Fibroblast of the aortic adventitia (primary cell): ENCODE measurements at places on chromosomes 1 and 21.
A peak's percentile ranks its signal among the peaks of the same experiment; 100 is the strongest.

DNA sequence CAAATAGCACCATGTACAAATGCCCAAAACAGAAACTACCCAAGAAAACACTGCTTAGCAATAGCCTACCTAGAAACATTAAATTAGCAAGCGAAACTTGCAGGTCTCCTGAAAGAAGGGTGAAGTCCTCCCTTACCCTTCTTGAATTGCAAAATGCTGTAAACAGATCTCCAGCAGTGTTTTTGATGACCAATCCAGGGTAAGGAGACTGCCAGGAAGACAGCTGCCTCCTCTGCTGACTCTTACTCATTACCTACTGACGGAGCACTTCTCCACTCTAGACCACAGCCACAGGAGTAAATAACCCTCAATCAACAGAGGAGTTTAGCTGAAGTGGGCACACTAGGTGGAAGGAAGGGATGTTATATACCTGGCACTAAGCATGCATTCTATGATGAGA lies 32.2 kb upstream of the GADD45A start:
- peak; percentile 67 for DNase-seq

- no peak for DNase-seq
Observed at GRCh38 chr1:74467786-74468377, 44.5 kb downstream of the LRRC53 start.

- no peak for DNase-seq
Observed at GRCh38 chr1:230212405-230212936, 145.4 kb downstream of the GALNT2 start.

GRCh38 chr1:20105856-20106255 lies 13.5 kb downstream of the PLA2G2D start:
- peak; percentile 52 for DNase-seq

- DNase-seq = no peak
Observed at GRCh38 chr1:196193896-196194559, 414.2 kb downstream of the KCNT2 start.

DNA sequence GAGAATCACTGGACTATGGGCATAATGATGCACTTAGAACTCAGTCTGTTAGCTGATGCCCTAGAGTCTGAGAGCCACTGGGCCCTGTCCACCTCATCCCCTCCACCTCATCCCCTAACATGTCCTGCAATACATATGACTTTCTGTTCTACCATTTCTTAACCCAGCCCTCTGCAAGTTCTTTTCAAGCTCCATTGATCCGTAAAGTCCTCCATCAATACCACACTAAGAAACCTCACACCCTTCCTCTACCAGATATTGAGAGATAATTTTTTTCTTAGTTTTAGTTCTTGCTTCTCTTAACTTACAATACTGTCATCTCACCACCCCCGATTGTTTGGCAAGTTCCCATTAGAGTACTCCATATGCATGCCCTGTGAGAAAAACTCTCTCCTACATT lies 22.1 kb downstream of the FCRL4 start:
- DNase-seq = no peak

DNA sequence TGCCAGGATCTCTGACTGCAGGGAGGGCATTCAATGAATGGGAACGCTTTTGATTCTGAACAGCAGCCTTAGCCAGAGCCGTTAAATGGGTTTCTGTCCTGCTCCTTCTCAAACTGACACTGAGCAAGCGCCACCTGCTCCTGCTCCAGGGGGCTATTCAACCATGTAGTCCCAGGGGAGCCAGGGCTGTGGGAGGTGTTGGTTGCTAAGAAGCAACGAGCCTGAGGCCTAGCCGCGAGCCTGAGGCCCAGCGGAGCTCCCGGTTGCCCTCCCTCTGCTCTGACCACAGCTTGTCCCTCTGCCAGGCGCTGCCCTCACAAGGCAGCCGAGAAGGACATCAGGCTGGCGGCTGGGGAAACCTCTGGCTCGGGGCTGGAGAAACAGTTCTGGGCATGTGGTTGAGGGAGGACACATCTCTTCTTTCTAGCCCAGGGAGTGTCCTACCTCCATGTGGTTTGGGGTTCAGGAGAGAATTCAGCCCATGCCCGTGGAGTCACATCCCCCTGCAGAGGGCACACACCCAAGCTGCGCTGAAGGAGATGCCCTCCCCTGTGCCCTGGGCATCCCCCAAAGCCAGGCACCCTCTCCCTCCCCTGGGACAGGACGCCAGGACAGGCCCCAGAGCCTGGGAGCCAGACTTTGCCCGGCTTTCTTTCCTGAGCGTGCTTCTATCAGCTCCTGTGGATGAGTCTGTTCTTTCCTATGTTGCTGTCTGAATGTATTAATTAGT lies 18.0 kb downstream of the PCP4 start:
- no peak for DNase-seq

GRCh38 chr1:30731806-30732276 lies 8.5 kb upstream of the MATN1 start:
- DNase-seq = no peak

DNA sequence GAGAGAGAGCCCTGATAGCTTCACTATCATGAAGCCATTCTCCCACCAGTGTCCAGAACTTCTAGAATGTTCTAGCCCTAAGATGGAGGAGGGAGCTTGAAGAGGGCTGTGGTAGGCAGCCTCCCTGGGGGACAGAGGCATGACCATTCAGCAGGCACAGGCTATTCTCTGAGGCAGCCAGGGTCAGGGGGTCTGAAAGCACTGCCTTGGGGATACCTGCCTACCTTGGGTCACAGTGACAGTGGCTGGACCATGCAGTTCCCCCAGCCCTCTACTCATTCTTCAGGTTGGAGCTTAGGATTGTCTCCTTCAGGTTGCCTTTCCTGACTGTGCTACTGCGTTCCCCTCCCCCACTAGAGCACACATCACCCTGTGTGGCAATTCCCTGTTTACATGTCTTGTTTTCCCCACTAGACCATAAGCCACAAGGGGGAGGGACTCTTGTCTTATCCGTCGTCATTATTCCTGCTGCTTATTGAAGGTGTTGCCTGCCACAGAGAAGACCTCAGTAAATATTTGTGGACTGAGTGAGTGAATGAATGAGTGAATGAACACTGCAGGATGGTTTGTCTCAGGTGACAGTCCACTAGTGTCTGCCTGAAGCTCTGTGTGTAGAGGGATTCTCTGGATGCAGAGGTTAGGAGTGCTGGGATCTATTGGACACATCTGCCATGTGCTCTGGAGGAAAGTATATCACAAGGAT lies 5.2 kb downstream of the ZDHHC18 start:
- no peak for DNase-seq

GRCh38 chr1:172069534-172069933 lies 228.2 kb downstream of the DNM3 start:
- no peak for DNase-seq

GRCh38 chr1:25599969-25600610 lies 16.5 kb upstream of the MAN1C1 start:
- no peak for DNase-seq

- peak; percentile 99 for DNase-seq
Observed at GRCh38 chr1:54850737-54851136, 36.3 kb downstream of the DHCR24 start.
